ENCODE measurements at places on chromosomes 2 and 18.
A peak's percentile ranks its signal among the peaks of the same experiment; 100 is the strongest.

- no peak for DNase-seq
Observed at GRCh38 chr2:88019985-88020384, 3.6 kb upstream of the RNU2-63P start.

GRCh38 chr2:173963323-173963816, 1.8 kb downstream of the SP3 start:
- peak; percentile 27 for DNase-seq

DNA sequence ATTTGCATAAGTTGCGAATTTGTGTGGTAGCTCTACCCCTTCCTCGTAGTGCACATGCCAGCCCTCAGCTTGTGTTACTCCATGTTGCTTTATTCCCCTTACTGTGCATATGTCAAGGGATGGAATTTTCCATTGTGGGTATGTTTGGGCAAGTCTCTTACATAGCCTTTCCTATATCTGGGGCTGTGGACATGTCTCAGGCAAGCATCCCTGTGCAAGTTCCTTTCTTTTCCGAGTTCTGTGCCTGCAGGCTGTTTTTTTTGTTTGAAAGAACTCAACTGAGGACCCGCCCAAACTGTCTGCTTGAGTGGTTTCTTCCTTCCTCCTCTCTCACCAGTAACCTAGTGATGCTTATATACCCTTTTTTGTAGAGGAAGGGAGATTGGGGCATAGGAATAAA, 1739.1 kb upstream of the PIK3C3 start:
- DNase-seq, result no peak

DNA sequence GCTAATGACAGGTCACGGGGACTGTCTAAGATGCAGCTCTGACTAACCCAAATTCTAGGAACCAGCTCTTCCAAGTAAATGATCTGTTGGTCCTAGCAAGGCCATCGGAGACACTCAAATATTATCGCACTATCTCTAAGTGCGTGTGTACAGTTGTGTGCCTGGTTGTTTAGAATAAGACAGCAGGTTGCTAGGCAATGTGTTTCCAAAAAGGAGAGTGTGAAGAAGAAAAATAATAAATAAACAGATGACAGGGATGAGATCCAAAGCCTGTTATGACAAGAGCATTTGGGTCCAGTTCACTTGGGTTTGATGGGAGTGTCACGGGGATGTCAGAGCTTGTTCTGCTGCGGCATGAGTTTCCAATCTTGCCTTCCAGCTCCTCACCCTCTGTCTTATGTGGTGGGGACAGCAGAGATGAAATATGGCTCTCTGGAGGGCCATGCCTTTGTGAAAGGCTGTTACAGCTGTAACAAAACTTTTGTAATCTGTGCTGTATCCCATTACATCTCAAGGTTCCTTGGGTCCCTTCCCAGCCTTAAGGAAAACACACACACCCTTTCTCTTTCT, 127.5 kb upstream of the TNP1 start:
- no peak for DNase-seq

- DNase-seq, result no peak
Observed at GRCh38 chr18:31241900-31242409, 76.0 kb upstream of the DSG1 start.

DNA sequence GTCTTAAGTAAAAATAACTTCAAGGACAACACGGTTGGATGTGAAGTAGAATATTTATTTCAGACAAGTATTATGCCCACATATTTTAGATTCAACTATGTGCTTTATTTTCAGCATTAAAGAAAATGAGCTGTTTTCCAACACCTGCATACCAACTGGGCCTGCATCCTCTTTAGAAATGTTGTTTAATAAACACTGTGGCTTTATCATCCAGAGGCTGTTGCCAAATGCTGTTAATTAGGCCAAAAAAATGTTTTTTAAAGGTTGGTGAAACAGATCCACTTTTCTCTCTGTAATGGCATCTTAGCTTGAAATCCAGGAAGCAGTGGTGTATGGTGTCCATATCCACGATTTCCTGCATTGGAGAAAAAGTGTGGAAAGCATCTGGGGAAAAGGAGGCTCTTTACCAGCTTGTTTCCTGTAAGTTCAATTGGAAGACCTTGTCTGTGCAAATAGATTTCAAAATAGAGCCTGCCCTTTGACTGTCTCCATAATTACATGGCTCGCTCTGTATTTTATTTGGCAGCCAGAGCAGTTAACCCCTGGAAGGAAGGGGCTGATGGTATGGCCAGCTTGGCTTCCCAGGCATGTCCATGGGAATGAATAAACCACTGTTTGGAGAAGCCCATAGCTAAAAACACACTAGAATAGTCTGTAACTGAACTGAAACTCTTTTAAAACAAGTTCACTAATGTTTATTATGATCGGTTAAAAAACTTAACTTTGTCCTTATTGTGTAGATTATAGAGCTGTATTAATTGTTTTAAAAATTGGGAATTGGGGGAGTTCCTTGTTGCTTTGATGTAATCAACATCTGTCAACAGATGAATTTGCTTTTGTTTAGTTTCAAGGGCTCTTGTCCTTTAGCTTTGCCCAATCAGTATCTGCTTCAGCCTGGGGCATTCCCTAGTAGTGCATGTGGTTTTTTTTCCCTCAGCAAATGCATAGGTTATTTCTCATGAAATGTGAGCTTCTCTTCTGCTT, 33.0 kb upstream of the DLX1 start:
- DNase-seq, result no peak

- no peak for DNase-seq
Observed at GRCh38 chr2:82839036-82839435, 1620.0 kb downstream of the SUCLG1 start.

- no peak for DNase-seq
Observed at GRCh38 chr2:72718876-72719275, 107.0 kb downstream of the EXOC6B start.

DNA sequence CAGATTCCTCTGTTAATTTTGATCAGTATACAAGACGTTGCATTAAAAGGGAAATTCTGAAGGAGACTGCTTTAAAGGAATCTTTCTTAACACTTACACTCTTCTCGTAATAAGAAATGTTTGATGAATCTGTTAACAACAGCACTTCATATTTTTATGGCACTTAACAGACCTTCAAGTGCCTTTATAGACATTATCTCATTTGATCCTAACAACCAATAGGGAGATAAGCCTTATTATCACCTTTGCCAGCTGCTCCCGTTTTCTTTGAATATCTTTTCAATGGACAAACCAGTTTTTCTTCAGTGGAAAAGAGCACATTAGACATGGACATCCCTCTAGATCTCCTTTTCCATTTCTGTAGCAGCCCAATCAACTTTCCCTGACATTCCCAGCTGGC, 653.0 kb upstream of the FAM98A start:
- DNase-seq, result no peak

GRCh38 chr2:236113948-236114347, 54.2 kb downstream of the GBX2 start:
- DNase-seq, result no peak

GRCh38 chr18:26909599-26910290, 44.2 kb upstream of the AQP4 start:
- DNase-seq, result no peak

GRCh38 chr2:252001-252602, 11.7 kb downstream of the SH3YL1 start:
- DNase-seq, result no peak

DNA sequence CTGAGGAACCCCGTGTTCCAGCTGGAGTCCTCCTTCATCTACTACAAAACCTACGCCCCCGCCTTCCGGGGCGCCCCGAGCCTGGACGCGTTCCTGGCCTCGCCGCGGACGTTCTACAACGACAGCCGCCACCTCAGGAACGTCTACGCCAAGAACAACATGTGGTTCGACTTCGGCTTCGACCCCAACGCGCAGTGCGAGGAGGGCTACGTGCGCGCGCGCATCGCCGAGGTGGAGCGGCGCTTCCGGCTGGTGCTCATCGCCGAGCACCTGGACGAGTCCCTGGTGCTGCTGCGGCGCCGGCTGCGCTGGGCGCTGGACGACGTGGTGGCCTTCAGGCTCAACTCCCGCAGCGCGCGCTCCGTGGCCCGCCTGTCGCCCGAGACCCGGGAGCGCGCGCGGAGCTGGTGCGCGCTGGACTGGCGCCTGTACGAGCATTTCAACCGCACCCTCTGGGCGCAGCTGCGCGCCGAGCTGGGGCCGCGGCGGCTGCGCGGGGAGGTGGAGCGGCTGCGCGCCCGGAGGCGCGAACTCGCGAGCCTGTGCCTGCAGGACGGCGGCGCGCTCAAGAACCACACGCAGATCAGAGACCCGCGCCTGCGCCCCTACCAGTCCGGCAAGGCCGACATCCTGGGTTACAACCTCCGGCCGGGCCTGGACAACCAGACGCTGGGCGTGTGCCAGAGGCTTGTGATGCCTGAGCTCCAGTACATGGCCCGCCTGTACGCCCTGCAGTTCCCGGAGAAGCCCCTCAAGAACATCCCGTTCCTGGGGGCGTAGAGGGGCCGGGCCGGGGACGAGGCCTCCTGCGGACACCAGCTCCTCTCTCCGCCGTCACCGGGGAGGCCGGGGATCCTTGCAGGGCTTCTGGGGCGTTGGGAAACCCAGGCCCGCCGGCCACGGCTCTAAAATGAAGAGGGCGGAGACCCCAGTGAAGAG, 5.3 kb upstream of the NEU4 start:
- no peak for DNase-seq

- no peak for DNase-seq
Observed at GRCh38 chr2:44906972-44907371, 34.5 kb upstream of the SIX3 start.

GRCh38 chr2:238136820-238137537, 1.5 kb upstream of the KLHL30 start:
- DNase-seq, result no peak

DNA sequence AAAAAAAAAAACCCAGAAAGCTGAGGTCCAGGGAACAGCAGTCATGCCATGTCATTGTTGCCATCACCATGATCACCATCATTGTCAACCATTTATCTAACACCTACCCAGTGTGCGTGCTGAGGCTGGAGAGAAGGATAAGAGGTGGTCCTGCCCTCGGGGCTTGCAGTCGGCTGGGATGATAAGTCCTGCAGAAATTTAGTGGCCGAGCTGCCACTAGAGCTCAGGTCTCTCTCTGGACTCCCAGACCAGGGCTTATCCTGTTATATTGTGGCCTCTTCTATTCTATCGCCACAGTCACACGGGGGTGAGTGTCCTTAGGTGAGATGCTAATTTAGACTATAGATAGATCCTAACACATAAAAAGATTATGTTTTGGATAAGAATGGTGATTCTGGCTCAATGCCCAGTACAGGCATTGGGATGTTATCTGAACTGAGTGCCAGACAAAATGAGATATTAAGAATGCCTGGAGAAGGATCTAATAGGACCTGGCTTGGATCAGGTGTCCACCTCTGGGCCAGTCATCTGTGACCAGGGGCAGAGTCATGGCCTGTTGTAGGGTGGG, 43.2 kb upstream of the YWHAQ start:
- DNase-seq, result no peak

GRCh38 chr2:127609818-127610217, 36.1 kb upstream of the GPR17 start:
- DNase-seq, result no peak

DNA sequence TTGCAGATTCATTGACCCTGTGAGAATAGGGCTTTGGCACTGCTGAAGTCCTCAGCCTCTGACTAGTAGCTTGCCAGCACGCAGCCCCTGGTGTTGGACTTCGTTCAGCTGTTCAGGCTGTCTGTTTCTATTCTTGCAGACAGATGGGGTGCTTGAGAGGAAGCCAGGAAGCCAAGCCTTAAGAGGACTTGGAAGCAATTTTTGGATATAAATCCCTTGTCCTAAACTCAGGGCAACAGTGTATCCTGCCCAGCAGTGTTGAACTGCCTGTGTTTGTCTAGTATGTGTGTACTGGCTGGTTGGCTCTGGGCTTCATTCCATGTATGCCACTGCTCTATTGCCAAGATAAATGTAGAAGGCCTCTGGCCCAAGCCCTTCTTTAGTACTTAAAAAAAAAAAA, 108.6 kb downstream of the COMMD1 start:
- DNase-seq, result no peak

GRCh38 chr2:176424746-176425145, 155.5 kb downstream of the MTX2 start:
- no peak for DNase-seq

GRCh38 chr2:167759531-167759930, 487.9 kb downstream of the STK39 start:
- no peak for DNase-seq

GRCh38 chr2:36373149-36373926, 17.8 kb downstream of the CRIM1 start:
- no peak for DNase-seq

DNA sequence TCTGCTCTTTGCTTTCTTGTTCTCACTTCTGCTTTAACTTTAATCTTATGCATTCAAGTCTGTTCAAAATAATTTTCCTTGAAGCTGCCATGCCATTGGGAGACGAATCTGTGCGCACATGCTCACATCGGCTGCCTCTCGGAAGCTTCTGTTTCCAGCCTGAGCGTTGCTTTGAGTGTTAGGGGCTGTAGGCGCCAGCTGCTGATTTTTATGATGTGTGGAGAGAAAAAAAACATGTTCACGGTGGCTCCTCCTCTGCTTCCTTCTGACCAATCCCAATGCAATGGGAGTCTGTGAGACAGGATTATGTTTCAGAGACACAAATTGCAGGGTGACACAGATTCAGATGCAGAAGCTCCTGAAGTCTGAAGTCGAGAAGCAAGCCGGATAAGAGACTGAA, at the start of gene MC4R:
TSS of gene MC4R (minus strand) at position 180 of the 400 bp plus-strand sequence. CDS start 426 bp downstream, outside the sequence.
- no peak for DNase-seq

- DNase-seq, result no peak
Observed at GRCh38 chr2:115165529-115166109, 723.2 kb downstream of the DPP10 start.

DNA sequence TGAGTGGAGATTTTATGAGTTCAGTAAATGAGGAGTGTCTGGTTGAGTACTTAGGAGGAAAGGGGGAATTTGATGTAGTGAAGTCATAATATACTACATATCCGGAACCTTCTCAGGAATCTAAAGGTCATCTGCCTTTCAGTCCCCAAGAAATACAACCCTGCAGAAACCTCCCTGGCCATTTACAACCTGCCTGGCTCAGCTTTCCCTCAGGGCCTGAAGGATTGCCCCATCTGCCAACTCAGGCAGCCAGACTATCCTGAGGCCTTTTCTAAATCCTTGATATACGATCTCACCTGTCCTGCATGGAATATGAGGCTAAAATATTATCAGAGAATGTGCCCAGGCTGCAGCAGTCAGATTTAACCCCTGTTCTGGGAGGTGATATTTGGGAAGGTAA, 165.4 kb upstream of the SPOPL start:
- DNase-seq, result no peak

GRCh38 chr2:238839428-238839827, 8.5 kb upstream of the TWIST2 start:
- DNase-seq, result no peak

DNA sequence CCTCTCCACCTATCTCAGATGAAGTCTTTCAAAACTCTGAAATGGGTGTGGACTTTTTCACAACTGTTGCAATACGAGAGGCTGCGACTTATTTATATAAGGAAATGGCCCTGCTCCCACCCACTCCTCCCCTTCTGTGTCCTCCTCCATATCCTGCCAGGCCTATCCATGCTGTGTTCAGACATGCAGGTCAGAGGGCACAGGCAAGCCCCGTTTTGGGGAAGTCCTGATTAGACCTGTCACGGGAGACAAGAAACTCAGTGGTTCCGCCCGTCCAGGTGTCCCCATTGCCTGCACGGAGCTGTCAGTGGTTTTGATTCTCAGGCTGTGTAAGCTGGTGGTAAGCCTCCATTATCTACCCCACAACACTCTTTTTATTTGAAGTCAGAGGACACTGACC, 99.6 kb upstream of the MGAT5 start:
- no peak for DNase-seq

GRCh38 chr2:162072976-162073887, 783 bp downstream of the DPP4 start:
- no peak for DNase-seq

- DNase-seq, result no peak
Observed at GRCh38 chr2:165743442-165743841, 50.6 kb downstream of the GALNT3 start.
